GM23248 (cell line): ENCODE measurements at places on chromosomes 2 and 18. TPM values are rescaled to one million over a fixed set of nuclear protein-coding genes. Genes with fewer than 3 reads are reported as not detected.

Gene SLC5A7
- total RNA-seq = not detected in 2 replicates

Gene KDSR
- 30.7 and 31.2 TPM in 2 replicates for total RNA-seq

Gene COL6A3
- 1,362 and 1,653 TPM in 2 replicates for total RNA-seq

Gene GCC2
- 18.8 and 21.7 TPM in 2 replicates for total RNA-seq

Gene SLC9A4
- total RNA-seq = not detected in 2 replicates

Gene RGPD3
- 0.13 and 0.43 TPM in 2 replicates for total RNA-seq

Gene SIGLEC15
- 0.22 and 0.38 TPM in 2 replicates for total RNA-seq

Gene RUFY4
- not detected in 2 replicates for total RNA-seq

Gene SP140L
- 7.8 and 8.0 TPM in 2 replicates for total RNA-seq

Gene TMEM200C
- not detected in 2 replicates for total RNA-seq

Gene NYAP2
- total RNA-seq = not detected in 2 replicates

Gene EGR4
- not detected in 2 replicates for total RNA-seq

Gene GATA6
- 17.6 and 19.0 TPM in 2 replicates for total RNA-seq

Gene ASPRV1
- under 0.01 and 0.86 TPM in 2 replicates for total RNA-seq

Gene MAPRE3
- 5.4 and 7.9 TPM in 2 replicates for total RNA-seq

Gene FN1
- total RNA-seq = 33,406 and 36,331 TPM in 2 replicates

Gene BOK
- total RNA-seq = 36.0 and 46.6 TPM in 2 replicates

Gene MAPK4
- total RNA-seq = 0.22 TPM in 1 of 2 replicates, not detected in the other

Gene KRTCAP3
- not detected in 2 replicates for total RNA-seq

Gene DGKD
- 4.0 and 5.1 TPM in 2 replicates for total RNA-seq

Gene LYPD1
- 0.11 TPM in 1 of 2 replicates, not detected in the other for total RNA-seq

Gene DLX1
- total RNA-seq = 3.3 and 3.8 TPM in 2 replicates

Gene PLGLB1
- total RNA-seq = 0.22 and 0.38 TPM in 2 replicates

Gene BCL11A
- 1.8 and 3.5 TPM in 2 replicates for total RNA-seq

Gene PPP3R1
- 17.7 and 19.0 TPM in 2 replicates for total RNA-seq

Gene NEB
- 1.3 and 1.5 TPM in 2 replicates for total RNA-seq

Gene SCN9A
- total RNA-seq = 8.3 and 17.6 TPM in 2 replicates

Gene ME2
- 24.5 and 32.2 TPM in 2 replicates for total RNA-seq

Gene HOXD9
- total RNA-seq = 4.2 and 7.0 TPM in 2 replicates

Gene GULP1
- 11.1 and 11.9 TPM in 2 replicates for total RNA-seq

Gene SLC4A3
- total RNA-seq = 0.54 and 1.6 TPM in 2 replicates

Gene ZRANB3
- total RNA-seq = 5.8 and 6.4 TPM in 2 replicates
